CD4-positive, alpha-beta memory T cell (primary cell): ENCODE measurements at places on chromosomes 1 and 21.

GRCh38 chr1:156704166-156704711 is 1.1 kb downstream of the CRABP2 start:
- no peak overlapping the region for H3K4me3 ChIP-seq
- H3K4me1 ChIP-seq, result peaks cover 32% of the 10 kb centered on the region
- H3K27me3 ChIP-seq, result peaks cover 6% of the 10 kb centered on the region
- no peak overlapping the region for H3K27ac ChIP-seq
- no peak for DNase-seq
- H3K36me3 ChIP-seq, result no peaks in the 10 kb centered on the region

- H3K27me3 ChIP-seq, result no peaks in the 10 kb centered on the region
- H3K4me1 ChIP-seq, result no peaks in the 10 kb centered on the region
- H3K4me3 ChIP-seq, result no peak overlapping the region
- no peak for DNase-seq
Observed at GRCh38 chr1:214588963-214589597, 13.9 kb upstream of the CENPF start.

GRCh38 chr1:207997486-207998268 is 86.8 kb upstream of the CD34 start:
- peak; percentile 36 for DNase-seq
- no peak overlapping the region for H3K4me3 ChIP-seq
- H3K27me3 ChIP-seq, result no peaks in the 10 kb centered on the region
- no peaks in the 10 kb centered on the region for H3K4me1 ChIP-seq

DNA sequence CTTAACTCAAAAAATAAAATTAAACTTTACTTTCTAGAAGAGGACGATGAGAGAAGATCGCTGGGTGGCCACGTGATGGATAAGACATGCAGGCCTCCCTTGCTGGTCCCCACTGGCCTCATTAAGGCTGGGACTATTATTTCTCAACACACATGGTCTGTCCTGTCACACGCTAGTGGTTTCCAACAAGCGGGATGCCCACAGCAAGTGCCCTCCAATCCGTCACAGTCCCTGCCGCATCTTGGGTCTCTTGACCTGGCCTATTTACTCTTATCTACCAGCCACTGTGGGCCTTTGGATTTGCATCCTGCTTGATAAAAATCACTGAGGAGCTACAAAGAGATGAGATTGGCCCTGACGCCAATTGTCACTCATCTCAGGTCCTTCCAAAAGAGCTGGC is 30.0 kb downstream of the CAPZB start:
- H3K27me3 ChIP-seq, result no peaks in the 10 kb centered on the region
- no peak overlapping the region for H3K27ac ChIP-seq
- DNase-seq, result no peak
- H3K36me3 ChIP-seq, result no peaks in the 10 kb centered on the region
- H3K4me3 ChIP-seq, result no peak overlapping the region

GRCh38 chr1:227363825-227364224 is 45.5 kb upstream of the CDC42BPA start:
- no peak for DNase-seq
- no peak overlapping the region for H3K4me3 ChIP-seq
- no peaks in the 10 kb centered on the region for H3K4me1 ChIP-seq
- H3K27ac ChIP-seq, result no peak overlapping the region

GRCh38 chr1:233459968-233460367 is 132.4 kb downstream of the MAP3K21 start:
- H3K36me3 ChIP-seq, result no peaks in the 10 kb centered on the region
- no peak overlapping the region for H3K4me3 ChIP-seq
- no peaks in the 10 kb centered on the region for H3K4me1 ChIP-seq
- no peak for DNase-seq
- no peak overlapping the region for H3K27ac ChIP-seq
